PC-9 (cell line): ENCODE measurements at places on chromosomes 5 and 9. TPM values are rescaled to one million over a fixed set of nuclear protein-coding genes. Genes with fewer than 3 reads are reported as not detected.

DNA sequence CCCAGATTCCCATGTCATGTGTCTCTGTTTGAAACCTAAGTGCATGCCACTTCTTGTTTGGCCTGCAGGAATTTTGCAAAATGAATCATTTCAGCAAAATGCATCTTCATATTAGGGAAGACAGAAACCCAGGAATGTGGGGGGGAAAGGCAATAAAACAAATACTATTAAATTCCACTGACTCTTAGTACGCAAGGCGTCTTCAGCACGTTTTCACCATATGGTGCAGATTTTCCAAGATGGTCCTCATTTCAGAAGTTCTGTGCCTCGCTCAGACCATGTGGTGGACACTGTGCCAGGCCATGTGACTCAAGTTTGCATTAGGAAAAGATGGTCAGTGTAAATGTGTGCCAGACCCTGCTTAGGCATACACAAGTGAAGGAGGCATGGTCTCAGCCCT is 184.0 kb downstream of the ACTL7B start:
- no peak for DNase-seq

The SLC36A2 gene
- total RNA-seq: not detected in 2 replicates

The STC2 gene
- 42.2 and 63.5 TPM in 2 replicates for total RNA-seq

- DNase-seq: no peak
These were observed 7.8 kb upstream of the GADD45G start for GRCh38 chr9:89596937-89597555.

- DNase-seq: no peak
These were observed 717.8 kb downstream of the DTWD2 start for GRCh38 chr5:118270526-118270925.

GRCh38 chr9:96342571-96343245 is 40.7 kb upstream of the HSD17B3 start:
- no peak for DNase-seq

DNA sequence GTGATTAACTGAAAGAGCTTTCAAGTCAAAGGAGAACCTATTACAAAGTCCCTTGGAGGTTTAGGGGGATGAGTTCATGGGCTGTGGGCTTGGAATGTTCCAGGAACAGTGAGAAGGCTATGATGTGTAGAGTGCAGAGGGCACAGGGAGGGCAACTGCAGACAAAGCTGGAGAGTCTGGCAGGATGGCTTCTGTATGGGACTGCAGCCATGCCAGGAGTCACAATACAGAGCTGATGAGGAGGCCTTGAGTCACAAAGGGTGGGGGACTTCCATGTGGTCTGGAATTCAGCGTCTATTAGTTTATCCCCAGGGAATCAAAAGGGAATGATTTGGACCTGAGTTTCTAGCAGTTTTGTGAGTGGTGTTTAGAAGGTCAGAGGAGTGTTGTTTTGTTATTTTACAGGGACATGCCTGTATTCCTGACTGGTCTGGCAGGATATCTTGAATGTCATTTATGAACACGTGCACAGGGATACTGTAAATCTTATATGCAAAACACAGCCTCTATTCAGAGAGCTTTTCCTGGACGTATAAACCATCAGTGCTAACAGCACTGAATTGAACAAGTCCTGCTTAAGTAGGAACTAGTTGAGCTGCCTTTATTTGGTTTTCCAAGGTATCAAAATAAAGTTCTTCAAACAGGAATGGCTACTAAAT is 14.3 kb upstream of the TEK start:
- DNase-seq: peak; percentile 31
